ENCODE measurements at places on chromosomes 3 and 15. TPM values are rescaled to one million over a fixed set of nuclear protein-coding genes. Genes with fewer than 3 reads are reported as not detected.
A peak's percentile ranks its signal among the peaks of the same experiment; 100 is the strongest.

Gene THAP10
- 7.9 TPM for total RNA-seq

Gene KNG1
- not detected for total RNA-seq

DNA sequence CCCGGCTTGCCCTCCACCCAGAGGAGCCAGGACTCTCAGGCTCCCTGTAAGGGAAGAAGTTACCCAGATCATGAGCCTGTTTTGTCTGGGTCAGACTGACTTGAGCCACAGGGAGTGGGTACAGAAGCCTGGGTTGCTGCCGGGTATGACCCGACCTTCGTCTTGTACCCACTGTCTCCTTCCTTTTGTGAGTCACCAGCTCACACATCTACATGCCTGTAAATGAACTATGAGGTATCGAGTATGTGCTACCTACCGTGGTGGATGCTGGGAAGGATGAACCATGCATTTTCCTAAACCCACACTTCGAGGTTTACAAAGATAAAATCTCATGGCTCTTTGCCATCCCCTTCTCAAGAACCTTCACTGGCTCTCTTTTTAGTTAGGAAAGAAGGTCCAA lies 56.9 kb downstream of the CACNA1D start:
- DNase-seq = no peak

GRCh38 chr3:4978966-4979427 lies 240 bp upstream of the BHLHE40 start:
- peak; percentile 99 for DNase-seq

DNA sequence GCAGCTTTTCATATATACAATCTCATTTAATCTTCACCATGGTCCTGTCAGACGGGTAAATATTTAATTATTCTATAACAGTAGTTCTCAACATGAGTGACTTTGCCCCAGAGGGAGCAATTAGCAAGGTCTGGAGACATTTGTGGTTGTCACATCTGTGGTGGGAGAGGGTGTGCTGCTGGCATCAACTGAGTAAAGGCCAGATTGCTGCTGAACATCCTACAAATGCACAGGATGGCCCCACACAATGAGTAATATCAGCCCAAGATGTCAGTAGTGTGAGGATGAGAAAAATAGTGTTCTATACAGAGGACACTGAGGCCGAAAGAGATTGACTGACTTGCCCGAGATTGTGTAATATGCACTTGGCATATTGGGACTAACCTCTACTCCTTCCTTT lies 156.0 kb downstream of the AGBL1 start:
- DNase-seq = no peak

- no peak for DNase-seq
Measured at GRCh38 chr3:33030802-33031201, 66.1 kb downstream of the GLB1 start.

- DNase-seq = no peak
Measured at GRCh38 chr3:144185276-144185675, 213.7 kb downstream of the DIPK2A start.

- DNase-seq = peak; percentile 32
Measured at GRCh38 chr3:172449466-172450149, 1.4 kb upstream of the GHSR start.

Data from fibroblast of the aortic adventitia (primary cell).